Cardiac fibroblast (primary cell): ENCODE measurements at places on chromosomes 7 and 10.

- DNase-seq: peak; percentile 92
These were observed 22.4 kb upstream of the IFIT2 start for GRCh38 chr10:89279421-89279869.

DNA sequence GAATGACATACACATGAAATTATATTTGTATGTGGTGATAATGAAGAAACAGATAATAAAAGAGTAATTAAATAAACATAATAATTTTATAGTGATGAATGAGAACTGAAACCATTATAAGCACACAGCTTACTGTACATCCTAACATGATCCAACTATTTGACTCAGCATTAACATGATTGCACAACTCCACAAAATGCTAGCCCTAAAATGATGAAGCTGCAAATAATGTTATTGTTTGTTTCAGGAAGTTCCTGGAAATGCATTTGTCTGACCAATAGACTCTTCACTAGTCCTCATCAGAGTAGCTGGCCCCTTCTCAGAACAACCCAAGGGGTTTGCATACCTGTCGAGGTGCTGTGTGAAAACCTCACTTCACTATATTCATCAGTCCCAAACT lies 115.5 kb downstream of the RTKN2 start:
- peak; percentile 78 for DNase-seq

DNA sequence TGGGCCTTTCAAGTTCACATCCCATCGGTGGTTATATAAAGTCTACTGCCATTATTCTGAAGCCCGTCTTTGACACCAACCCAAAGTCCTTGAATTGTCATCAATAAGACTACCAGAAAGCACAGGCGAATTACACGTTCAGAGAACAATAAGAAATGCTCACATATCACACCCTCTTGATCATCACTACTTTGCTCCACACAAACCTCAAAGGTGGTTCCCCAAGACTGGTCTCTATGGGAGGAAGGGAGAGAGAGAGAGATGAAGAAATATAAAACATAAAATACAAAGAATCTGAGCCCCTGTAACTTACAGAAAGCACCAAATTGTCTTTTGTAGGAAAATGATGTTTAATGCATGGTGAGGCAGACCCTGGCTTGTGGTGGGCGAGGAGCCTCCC lies 4.4 kb downstream of the HIPK2 start:
- no peak for DNase-seq

DNA sequence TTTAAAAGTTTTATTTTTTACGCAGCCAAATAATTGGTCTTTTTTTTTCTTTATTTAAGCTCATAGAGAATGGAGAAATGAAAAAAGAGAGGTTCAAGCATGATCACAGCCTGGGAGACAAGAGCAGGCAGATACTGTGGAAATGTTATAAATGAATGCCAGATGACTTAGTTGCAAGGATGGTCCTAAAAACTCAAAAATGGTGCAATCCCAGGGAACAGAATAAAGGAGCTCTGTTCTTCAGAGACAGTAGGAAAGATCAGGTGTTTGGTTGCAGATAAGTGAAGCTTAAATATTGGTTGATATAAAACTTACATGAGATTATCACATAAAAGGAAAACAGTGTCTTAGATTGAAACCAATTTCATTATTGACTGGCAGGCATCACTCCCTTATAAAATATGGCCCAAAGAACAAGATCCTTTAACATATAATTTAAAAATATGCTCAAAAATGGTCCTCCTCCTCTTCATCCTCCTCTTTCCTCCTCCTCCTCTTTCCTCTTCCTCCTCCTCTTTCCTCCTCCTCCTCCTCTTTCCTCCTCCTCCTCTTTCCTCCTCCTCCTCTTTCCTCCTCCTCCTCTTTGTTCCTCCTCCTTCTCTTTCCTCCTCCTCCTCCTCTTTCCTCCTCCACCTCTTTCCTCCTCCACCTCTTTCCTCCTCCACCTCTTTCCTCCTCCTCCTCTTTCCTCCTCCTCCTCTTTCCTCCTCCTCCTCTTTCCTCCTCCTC lies 18.6 kb downstream of the GNAT3 start:
- DNase-seq: no peak

- no peak for DNase-seq
These were observed 83.2 kb downstream of the HIP1 start for GRCh38 chr7:75655536-75655935.

DNA sequence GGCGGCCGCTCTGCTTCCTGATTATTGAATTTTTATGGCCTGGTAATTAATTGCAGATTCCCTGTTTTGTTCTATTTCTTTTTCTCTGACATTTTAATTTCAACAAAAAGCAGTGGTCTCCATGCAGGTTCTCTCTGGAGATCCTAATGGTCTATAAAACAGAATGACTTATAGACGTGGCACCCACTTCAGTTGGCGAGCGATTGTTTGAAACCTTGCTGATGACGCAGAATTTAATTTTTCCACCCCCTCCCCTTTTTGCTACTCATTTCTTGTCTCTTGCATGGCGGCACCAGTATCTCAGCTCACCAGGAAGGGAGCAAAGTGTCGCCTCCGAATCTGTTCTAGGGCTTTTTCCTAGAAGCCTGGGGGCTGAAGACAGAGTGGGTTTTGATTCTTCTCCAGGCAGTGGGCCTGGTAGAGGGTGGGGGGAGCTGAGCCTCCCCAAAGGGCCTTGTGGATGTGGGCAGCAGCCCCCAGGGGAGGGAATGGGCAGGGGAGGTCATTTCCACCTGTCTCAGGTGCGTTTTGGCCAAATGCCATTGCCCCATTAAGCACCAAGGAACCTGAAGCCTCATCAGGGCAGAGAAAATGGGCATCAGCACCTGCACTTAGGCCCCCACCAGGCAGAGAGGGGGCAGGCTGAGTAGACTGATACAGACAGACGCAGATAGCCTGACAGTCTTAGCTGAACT lies 3.5 kb upstream of the COMTD1 start:
- no peak for DNase-seq
